ENCODE measurements at places on chromosomes 12 and 14. TPM values are rescaled to one million over a fixed set of nuclear protein-coding genes. Genes with fewer than 3 reads are reported as not detected.

DNA sequence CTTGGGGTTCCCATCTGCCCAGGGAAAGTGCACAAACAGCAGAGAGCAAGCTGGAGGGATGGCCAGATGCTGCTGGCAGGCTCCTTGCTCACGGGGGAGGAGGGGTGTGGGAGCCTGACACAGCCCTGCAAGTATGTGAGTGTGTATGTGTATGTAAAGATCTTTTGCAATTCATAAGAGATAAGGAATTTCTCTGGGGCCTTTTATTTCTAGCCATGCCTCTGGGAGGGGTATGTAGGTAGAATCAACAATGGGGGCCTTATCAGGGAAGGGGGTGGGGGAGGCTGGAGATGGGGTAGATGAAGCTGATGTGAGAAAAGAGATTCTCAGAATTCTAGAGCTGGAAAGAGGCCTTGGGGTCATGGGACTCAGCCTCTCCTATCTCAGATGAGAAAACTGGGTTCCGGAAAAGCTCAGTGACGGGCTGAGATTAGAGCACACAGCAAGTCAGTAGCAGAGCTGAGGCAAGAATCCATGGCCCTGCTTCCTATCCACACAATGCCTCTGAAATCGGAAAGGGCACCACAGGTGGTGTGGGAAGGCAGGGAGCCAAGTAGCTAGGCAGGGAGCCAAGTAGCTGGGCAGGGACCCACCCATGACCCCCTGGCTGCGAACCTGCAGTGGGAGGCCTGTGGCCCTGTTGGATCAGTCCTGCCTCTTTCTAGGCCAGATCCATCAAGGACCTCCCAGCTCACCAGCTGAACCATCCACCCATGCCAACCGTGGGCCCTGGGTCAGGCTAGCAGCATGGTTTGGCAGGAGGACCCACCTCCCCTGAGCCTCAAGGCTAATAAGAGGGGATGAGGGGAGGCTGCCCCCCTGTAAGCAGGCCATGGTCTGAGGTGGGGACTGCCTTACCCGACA lies 54.7 kb downstream of the PLEKHG3 start:
- DNase-seq = no peak

GRCh38 chr12:124032265-124032886 lies 59.4 kb downstream of the ZNF664 start:
- DNase-seq = peak; percentile 60

- DNase-seq = no peak
Observed at GRCh38 chr12:5913387-5913786, 31.7 kb downstream of the ANO2 start.

GRCh38 chr14:96040828-96041371 lies 1.7 kb downstream of the C14orf132 start:
- DNase-seq = peak; percentile 10

DAO gene
- 0.58 TPM for polyA plus RNA-seq
